SW480 (cell line): ENCODE measurements at places on chromosomes 6 and 20.
A peak's percentile ranks its signal among the peaks of the same experiment; 100 is the strongest.

DNA sequence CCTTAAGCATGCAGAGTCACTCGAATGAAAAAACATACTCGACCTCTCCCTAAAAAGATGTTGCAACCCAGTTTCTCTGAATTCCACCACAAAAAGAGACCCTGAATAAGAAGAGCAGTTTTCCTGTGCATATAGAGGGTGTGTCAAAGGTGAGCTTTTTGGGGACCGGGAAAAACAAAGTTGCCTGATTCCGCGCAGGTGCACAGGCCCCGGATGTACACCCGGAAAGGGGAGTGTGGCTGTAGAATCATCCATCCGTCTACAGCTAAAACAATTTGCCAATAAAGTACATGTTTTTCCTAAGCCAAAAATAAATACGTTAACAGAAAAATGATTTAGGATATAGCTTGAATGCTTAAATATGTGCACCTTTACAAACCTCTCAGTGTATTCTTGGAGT lies 41.2 kb upstream of the IRF4 start:
- DNase-seq = no peak

DNA sequence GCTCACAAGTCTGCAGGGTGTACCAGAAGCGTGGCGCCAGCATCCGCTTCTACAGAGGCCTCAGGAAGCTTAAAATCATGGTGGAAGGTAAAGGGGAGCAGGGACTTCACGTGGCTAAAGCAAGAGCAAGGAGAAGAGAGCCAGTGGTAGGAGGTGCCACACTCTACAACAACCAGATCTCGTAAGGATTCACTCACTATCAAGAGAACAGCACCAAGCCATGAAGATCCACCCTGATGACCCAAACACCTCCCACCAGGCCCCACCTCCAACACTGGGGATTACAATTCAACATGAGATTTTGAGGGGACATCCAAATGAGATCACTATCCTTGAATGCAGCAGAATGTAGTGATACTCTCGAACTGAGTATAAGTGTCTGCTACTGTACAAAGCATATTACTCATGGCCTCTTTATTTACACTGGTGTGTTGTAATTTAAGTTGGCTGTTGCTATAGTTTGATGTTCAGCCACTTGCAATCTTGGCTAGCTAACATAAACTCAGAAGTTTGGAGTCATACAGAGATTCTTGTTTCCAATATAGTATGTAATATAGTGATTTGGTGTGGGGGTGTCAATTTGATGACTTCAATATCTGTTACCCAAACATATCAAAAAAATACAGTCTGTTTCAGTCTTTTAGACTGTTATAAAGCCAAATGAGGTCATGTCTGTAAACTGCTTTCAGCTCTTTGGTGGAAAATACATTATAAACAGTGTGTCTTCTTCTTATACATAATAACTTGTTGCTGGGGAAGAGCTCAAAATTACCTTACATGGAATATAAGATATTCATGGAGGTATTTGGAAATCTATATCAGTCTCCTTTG lies 39.4 kb upstream of the MYLIP start:
- no peak for DNase-seq

GRCh38 chr6:149825292-149825691 lies 38.9 kb downstream of the LRP11 start:
- no peak for DNase-seq

- DNase-seq = peak; percentile 32
Observed at GRCh38 chr6:137589067-137589848, 95.1 kb upstream of the OLIG3 start.

DNA sequence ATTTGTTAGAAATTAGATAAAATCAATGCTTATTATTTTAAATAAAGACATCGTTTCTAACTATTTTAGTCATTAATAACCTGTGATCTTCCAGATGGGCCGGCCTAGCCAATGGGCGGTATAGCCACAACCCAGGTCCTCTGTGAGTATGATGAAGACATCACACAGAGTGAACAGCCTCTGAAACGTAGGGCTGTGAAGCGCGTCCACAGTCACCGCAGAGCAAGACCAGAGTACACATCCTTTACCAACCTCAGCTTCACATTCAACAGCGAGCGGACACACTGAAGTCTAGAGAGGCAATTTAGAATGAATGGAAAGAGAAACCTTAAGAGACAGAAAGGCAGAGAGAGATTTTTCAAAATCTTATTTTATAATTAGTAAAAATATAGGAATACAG lies 125.0 kb upstream of the RPS6KA2 start:
- no peak for DNase-seq

DNA sequence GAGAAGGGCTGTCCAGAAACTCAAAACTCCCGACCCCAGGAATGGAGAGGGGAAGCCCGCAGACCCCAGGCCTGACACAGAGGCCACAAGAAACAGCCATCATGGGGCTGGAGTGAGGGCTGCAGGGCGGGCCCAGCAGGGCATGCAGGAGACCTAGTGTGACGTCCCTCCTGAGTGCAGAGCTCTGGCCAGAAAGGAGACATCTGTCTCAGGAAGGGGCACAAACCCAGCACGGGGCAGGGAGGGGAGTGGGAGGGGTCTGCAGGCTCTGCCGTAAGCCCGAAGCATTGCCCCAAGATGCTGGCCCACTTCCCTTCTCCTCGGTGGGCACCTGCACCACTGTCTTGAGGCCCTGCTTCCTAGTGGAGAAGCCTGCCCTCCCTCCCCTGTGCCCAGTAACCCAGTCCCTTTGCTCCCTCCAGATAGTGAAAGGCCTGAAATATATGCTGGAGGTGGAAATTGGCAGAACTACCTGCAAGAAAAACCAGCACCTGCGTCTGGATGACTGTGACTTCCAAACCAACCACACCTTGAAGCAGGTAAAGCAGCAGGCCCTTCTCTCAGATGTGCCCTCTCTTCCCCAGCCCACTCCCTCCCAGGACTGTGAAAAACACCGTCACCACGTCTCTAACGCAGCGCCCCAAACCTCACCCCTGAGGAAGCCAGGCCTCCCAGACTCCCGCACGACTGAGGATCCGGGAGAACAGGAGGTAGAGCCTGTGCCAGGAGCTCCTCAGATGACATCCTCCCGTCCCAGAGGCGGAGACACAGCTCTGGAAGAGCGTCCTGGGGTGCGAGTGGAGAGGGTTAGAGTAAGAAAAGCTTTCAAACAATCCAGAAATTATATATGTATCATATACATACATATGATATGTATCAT lies 9.7 kb downstream of the CST7 start:
- DNase-seq = no peak

- DNase-seq = no peak
Observed at GRCh38 chr6:97203343-97203742, 79.7 kb downstream of the MMS22L start.

GRCh38 chr6:20117474-20117873 lies 94.8 kb downstream of the MBOAT1 start:
- peak; percentile 44 for DNase-seq

DNA sequence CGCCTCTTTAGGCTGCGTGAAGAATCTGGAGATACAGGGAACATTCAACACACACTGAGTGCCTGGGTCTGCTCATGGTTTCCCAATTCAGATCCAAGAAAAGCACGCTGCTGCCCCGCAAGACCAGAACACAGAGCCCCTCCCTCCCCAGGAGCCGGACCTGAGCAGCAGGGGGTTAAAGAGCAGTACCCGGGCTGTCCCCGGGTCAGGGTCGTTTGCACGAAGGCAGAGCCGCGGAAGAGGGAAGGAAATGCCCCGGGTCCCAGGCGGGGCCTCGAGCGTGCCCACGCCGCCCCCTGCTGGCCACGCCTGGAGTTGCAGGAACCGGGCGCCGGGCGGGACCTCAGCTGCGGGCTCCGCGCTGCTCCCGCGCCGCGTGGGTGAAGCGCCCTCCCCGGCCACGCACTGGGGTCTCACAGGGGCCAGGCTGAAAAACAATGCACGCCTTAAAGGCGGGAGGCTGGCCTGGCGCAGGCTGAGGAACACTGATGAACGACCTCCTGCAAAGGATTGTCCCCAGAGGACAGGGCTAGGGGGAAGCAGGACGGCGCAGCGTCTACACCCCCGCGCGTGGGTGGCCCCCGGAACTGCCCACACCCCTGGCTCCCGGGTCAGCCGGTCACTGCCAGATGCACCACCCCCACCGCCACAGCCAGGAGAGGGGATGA lies 48.9 kb downstream of the ANKRD60 start:
- DNase-seq = peak; percentile 73

DNA sequence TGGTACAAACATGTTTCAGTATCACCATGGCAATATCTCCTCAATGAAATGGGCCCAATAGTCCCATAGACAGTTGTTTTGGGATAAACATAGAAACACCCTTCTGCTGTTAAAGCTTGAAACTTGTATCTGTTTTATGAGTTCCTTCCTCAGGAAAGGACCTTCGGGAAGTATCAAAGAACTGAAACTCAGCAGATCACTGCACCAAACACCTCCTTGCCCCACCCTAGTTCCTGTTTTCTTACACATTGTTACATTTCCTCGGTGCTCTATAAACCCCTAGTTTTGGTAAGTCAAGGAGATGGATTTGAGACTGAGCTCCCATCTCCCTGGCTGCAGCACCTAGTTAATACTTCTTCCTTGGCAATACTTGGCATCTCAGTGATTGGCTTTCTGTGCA lies 73.8 kb upstream of the ECI2 start:
- no peak for DNase-seq

DNA sequence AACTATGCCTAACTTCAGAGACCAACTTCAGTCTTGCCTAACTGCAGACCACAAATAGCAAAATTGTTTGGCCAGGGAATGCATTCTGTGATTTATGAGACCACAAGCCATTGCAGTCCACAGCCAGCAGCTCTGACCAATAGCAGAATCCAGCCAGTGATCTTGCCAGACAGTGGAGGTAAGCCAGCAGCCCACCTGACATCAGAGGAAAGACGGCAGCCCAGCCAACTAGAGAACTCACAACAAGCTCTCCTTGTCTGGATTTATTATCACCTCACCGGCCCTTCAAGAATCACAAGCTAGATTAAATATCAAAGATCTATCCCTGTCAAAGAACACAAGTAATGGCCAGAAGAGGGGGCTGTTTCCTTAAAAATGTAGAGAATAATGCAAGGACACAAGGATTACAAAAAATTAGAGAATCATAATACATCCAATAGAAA lies 66.5 kb upstream of the SLC35F1 start:
- DNase-seq = peak; percentile 45

DNA sequence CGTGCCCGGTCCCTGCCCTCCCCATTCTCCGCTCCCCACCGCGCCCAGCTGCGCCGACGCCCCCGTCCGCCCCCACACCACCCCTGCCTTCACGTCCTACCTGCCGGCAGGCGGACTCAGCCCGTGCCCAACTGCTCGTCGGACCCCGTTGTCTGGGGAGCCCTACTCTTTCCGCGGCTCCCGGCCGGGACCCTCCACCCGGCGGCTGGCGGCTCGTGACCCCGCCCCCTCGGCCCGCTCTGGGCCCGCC lies at the start of gene SERAC1:
SERAC1 (minus strand) TSS at position 223 of the 250 bp plus-strand sequence. CDS start 9,899 bp downstream, outside the sequence.
- no peak for DNase-seq

DNA sequence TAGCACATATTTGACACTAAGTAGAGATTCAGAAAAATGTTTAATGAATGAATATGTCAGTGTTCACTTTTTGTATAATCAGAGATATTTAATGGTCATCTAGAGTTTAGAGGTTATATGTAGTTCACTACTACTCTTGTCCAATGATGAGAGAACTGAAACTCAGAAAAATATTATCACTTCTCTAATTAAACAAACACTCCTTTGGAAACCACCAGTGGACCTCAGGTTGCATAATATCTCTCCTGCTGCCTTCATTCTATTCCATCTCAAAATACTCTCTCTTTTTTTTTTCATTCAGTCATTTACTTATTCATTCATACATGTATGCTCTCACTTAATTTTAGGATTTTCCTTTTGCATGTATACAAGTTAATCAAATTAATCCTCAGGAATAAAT lies 423.1 kb upstream of the RNF217 start:
- no peak for DNase-seq

GRCh38 chr20:37393196-37393862 lies 47.4 kb downstream of the SRC start:
- no peak for DNase-seq

DNA sequence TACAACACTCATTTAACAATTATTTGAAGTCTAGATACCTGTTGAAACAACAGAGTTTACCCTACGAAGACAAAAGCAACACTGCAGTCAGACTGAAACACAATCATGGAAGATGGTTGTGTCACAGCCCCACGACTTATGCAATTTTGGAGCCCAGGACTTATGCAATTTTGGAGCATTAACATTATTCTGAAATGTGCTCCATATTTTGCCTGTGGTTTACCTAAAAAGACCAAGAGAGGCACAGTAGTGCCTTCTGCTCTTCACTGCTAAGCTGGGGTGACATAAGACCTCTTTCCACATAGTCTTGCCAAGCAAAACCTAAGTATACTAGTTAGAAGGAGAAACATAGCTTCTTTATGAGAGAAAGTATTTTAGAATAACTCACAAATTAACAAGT lies 216.5 kb downstream of the PTPRK start:
- no peak for DNase-seq

DNA sequence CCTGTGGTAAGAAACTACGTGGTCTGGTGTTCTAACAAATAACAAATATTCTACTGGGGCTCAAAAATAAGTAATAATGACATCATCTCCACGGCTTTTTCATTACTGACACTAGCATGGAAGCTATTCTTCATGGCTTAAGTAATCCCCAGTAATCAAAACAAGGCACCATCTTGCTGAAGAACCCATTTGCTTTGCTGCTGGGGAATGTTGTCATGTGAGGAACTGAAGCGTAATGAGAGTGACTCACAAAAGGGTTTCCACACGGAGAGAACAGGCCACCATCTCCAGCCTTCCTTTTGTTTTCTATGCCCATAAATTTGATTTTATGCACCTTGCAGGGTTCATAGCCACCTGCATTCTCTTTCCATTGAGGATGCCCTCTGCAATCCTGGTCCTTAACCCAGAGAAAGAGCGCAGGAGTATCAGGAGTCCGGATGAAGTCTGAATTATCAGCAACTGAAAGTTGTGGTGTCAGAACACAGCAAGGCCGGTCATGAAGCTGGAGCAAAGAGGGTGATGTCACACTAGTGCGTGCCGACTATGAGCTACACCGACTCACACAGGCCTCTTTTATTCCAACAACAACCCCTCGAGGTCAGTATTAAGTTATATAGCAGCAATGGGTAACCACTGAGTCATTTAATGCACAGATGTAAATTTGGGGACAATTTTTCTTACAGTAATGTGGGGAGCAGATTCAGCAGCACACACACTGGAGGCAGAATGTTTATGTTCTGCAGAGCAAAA lies 173.7 kb upstream of the SSTR4 start:
- peak; percentile 44 for DNase-seq

- DNase-seq = no peak
Observed at GRCh38 chr6:9520417-9521151, 894.3 kb downstream of the TFAP2A start.
